ENCODE measurements at places on chromosomes 3 and 15.
A peak's percentile ranks its signal among the peaks of the same experiment; 100 is the strongest.

- DNase-seq = no peak
Observed at GRCh38 chr3:171397089-171397488, 63.1 kb downstream of the TNIK start.

DNA sequence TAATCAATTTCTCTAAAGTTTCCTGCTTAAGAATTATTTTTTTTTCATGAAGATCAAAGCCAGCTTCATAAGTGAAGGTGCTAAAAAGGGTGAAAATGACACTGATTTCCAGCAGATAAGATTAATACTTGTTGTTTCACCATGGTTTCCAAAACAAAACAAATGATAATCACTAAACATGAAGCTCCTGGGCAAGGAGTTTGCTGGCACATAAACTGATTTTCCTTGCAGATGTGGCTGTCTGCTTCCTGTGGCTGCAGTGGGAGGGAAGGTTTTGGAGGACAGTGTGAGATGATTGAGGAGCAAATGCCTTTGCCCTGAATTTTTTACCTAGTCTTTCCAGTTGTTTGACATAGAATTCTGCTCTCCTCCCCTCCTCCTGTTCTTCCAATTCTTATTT lies 228.8 kb downstream of the DIPK2A start:
- no peak for DNase-seq

- DNase-seq = no peak
Observed at GRCh38 chr3:107217172-107217571, 160.1 kb upstream of the CCDC54 start.

DNA sequence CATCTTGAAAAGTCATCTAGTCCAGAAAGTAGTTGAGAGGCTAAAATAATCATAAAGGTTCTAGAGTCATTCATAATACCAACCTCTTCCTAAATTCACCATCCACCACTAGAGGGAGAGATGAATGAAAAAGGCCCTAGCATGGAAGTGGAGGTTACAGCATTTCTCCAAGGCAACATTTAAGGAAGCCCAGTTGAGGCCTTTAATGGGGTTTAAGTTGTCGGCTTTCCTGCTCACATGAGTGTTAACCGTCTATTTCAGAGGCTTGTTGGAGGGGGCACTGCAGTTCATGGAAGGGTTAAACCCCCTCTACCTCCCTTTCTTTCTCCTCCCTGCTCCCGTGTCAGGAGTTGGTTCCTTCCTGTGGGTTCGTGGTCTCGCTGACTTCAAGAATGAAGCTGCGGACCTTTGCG lies 3.8 kb upstream of the SLCO3A1 start:
- DNase-seq = no peak

GRCh38 chr15:86231864-86232721 lies 152.4 kb downstream of the AGBL1 start:
- DNase-seq = no peak

- DNase-seq = no peak
Observed at GRCh38 chr3:123332124-123332641, 116.7 kb downstream of the ADCY5 start.

- DNase-seq = no peak
Observed at GRCh38 chr3:30894521-30895251, at the start of gene GADL1. Gene GADL1, minus strand, starts transcription at chr3:30894661. Its CDS starts 47 bp downstream, at chr3:30894614.

DNA sequence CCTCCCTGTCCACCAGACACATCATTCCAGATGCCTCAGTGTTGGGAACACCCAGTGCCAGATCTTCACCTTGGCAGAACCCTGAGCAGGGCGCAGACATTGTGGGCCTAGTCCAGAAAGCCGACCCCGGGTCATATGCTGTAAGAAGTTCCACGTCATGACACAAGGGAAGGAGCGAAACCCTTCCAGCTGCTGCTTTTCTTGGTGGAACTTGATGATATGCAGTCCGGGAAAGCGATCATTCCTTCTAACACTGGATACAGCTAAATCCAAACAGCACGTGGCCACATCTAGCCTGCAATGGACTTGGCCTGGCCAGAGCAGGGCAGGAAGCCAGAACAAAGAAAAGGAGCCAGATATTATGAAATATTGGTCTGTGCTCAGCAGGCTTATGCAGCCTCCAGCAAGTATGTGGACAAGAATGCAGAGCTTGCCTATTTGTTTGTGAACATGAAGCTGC lies 22.0 kb downstream of the GASK1A start:
- no peak for DNase-seq

DNA sequence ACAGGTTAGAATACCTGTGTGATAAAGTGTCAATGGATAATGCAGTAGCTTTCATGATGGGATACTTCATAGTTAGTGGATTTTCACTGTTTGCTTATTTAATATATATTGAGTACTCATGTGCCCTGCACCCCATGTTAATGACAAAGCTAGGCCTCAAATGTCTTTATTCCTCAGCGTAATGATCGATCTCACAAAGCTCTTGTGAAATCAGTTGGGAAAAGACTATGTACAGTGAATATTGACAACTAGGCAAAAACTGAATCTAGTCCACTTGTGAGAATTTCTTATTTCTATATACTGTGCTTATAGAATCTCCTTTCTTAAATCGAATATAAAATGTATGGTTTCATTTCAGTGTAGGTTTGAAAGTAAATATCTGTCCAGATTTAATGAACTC lies 17.9 kb downstream of the SMC4 start:
- no peak for DNase-seq

DNA sequence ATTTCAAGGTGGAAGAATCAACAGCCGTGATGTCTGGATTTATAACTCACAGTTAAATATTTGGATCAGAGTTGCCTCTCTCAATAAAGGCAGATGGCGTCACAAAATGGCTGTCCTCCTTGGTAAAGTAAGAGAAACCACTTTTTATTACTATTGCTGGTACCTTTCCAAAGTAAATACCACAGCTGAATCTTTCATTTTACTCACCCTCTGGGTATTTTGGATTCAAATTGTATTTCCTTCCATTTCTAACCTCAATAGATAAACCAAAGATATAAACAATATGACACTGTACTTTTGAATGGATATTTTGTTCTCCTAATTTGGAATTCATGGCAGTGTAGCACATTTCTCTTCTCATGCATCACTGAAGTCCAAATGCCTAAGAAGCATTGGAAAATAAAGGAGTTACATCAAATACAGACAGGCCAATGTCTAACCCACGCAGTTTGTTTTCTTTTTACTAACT lies 29.5 kb downstream of the KLHL24 start:
- peak; percentile 49 for DNase-seq

- DNase-seq = no peak
Observed at GRCh38 chr3:64743887-64744243, 56.1 kb upstream of the ADAMTS9 start.

GRCh38 chr3:66958067-66958466 lies 40.0 kb upstream of the KBTBD8 start:
- DNase-seq = no peak

DNA sequence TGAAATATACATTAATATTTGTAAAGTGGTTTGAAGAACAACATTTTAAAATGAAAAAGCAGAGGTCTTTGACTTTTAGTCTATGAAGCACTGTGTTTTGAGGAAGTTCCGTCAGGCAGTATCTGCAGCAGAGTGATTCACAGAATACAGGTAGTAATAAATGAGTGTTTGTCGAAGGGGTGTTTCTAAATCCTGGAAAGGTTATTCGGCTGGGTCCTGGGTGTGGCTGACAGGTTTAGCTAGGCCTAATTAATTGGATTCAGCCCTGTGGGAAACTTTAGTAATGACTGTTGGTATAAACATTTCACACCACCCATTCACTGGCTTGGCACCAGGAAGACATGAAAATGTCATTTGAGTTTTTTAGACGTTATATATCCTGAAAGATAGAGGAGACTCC lies 51.3 kb downstream of the TIPARP start:
- no peak for DNase-seq

DNA sequence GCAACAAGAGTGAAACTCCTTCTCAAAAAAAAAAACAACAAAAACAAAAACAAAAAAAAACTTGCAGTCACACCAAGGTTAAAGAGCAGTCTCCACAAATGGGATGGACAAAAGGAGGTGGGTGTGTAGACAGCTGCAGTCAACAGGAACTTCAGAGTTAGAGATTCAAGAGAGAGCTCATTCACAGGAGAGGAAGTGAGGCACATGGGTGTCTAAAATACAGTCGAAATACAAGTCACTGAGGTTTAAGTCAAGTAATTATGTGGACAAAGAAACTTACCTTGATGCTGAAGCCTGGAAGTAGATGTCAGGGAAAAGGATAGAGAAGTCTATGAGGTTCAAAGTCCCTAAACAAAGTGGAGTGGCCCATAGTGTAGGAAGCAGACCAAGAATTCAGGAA lies 14.8 kb downstream of the MRPS11 start:
- no peak for DNase-seq

GRCh38 chr15:61656391-61656790 lies 403.9 kb downstream of the VPS13C start:
- no peak for DNase-seq

GRCh38 chr3:69999140-70000027 lies at the start of gene SAMMSON:
Gene SAMMSON, plus strand, starts transcription at chr3:69999733.
- DNase-seq = no peak

DNA sequence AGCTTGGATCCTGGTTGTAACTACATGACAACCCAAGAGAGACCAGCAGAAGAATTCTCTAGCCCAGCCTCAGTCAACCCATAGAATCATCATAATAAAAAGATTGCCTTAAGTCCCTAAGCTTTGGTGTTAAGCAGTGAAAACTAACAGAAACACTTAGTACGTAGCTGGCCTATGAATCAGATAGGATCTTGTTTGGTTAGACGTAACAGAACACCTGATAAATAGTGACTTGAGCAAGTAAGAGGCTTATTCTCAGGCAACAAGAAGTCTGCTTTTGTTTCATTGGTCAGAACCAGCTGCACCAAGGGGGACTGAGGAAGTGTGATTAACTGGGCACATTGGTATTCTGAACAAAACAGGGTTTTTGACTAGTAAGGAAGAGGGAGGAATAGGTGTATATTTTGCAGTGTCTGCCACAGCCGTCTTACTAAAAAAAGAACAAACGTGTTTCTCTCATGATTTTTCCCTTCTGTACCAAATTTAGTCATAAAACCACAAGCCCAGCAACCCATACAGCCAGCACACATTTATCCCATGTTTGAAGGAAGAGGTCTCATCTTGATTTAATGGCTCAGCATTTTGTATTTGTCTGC lies 53.3 kb upstream of the GLCE start:
- DNase-seq = no peak

DNA sequence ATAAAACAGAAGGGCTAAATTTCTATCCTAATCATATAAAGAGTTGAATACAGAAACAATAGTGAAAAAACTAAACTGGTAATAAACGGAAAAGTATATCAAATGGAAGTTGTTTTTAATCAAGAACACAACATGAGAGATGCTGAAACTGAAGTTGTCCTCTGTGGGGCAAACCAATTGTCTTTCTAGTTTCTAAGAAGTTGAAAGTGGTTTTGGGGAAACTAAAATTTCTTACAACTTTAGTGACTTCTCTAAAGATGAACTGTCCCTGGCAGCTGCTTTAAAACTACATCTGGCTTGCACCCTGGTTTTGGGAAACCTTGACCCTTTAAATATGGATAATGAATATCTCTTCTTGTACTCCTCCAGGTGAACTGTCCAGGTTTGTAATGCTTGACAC lies 155.6 kb downstream of the ADAM10 start:
- no peak for DNase-seq

- DNase-seq = peak; percentile 74
Observed at GRCh38 chr15:52252781-52253180, 42.8 kb downstream of the MYO5C start.

DNA sequence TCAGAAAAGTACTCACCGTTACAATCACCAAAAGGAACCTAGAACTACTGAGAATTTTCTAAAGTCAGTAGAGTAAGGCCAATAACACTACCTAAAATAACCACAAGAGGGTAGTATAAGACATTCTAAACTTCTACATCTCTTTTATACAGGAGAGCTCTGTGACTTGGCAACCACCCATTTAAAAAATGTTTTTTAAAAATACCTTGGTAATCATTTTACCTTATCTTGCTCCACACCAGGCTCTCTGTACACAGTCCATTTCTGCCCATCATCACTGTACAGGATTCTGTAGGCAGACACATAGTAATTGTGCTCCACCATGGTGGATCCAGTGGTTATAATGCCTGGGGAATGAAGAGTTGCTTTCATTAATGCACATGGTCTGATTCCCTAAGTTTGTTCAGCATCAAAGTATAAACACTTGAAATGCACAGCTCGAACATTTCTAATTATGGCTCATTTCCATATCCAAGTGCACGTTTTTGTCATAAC lies 54.5 kb downstream of the ST3GAL6 start:
- peak; percentile 35 for DNase-seq

- no peak for DNase-seq
Observed at GRCh38 chr3:128735287-128735686, 9.3 kb downstream of the RAB7A start.

DNA sequence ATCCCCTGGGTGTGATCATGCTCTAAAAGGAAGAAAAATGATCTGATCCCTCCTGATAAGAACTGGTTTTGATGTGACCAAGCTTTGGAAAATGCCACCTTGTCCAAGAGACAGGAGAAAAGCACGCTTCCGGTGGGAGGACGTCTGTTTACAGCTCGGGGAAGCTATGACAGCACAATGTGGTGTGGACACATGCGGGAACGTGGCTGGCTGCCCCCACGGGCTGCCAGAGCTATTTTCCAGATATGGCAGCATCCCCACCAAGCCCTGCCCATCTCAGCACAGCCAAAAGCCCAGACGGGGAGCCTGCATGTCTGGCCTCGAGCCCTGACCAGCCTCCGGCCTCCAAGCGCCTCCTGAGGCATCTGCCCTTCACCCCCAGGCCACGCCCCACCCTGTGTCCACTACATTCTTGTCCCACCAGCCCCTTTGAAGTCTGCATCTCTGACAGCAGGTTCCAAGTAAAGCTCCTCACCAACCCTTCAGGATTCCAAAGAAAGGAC lies 63.2 kb upstream of the HRH1 start:
- DNase-seq = no peak

GRCh38 chr3:16079519-16079918 lies 95.0 kb upstream of the GALNT15 start:
- no peak for DNase-seq

GRCh38 chr15:65375871-65376607 lies 1.8 kb downstream of the IGDCC3 start:
- no peak for DNase-seq
